ENCODE measurements at places on chromosomes 16 and 17.

DNA sequence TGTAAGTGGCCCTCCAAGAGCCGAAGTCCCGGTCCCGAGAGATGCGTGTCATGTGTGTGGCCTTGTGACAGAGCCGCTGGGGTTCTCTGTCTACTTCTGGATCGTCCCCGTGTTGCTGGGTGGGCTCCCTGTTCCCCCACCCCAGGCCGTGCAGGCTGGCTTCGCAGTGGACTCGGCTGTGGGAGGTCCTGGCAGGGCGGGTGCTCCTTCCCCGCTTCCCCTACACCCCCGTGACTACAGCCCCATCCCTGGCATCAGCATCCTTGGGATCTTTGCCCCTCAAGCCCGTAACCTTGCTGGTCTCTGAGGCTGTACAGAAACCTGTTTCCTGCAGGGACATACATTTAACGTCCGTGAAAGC lies 136.3 kb downstream of the BANP start:
- DNase-seq, result no peak

GRCh38 chr16:87851141-87851587 lies 18.1 kb downstream of the SLC7A5 start:
- DNase-seq, result no peak

DNA sequence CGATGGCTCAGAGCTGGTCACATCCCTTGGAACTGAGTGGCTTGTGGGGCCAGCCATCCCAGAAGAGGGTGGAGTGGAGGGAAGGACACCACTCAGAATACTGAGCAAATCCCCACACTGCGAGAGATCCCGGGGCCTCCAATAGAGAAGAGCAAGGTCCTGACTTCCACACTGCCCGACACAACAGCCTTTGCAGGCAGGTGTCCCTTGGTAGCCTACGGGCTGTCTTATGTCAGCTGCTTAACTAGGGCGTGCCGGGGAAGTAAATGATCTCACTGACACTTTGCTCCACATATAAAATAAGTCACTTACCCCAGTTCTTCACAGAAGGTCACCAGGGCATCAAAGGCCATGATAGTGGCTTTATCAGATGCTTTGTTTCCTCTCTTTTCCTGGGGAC lies 16.1 kb downstream of the RECQL5 start:
- DNase-seq, result no peak

DNA sequence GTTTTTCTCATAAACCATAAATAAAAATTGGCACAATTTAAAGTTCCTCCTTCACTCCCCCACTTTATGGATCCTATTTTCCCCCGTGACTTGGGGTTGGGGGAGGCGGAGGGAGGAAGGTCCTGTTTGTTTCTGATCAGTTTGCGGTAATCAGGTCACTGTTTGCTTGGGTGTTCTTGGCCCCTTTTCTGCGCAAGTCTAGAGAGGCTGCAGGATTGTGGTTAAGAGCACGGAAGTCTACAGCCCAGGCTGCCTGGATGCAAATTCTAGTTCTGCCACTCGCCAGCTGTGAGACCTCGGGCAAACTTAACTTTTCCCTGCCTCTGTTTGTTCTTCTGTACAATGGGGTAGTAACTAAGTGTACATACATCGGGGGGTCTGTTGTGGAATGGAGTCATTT lies 12.1 kb downstream of the ATP2C2 start:
- no peak for DNase-seq

DNA sequence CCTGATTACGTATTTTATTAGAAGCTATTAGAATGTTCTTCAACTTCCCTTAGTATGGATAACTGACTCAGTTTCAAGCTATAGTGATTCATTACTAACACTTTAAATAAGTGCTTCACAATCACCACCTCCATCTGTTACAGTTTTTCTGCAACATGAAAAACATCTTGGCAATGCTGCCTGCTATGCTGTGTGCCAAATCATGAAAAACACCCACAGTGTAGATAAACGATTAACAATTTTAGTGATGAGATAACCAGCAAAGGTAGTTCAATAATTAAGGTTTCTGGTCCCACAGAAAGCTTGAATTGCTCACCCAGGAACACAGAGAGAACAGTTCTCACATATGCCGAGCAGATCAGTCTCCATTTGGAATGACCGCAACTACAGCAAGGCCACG lies 51.4 kb upstream of the SLC25A19 start:
- DNase-seq, result no peak

DNA sequence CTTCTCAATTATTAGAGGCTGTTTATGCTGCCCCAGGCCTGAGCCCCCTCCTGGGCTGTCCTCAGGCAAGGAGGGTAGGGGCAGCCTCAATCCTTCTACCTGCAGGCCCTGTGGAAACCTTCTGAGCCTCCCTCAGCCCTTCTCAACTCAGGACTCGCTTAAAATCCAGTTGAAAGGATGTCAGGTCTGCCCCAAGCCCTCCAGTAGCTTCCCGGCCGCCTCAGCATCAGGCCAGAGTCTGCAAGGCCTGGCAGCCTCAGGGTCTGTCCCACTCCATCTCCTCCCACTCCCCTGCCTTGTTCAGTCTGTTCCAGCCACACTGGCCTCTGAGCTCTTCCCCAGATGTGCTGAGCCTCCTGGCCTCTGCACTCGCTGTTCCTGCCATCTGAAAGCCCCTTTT lies 52.2 kb downstream of the KATNIP start:
- no peak for DNase-seq

DNA sequence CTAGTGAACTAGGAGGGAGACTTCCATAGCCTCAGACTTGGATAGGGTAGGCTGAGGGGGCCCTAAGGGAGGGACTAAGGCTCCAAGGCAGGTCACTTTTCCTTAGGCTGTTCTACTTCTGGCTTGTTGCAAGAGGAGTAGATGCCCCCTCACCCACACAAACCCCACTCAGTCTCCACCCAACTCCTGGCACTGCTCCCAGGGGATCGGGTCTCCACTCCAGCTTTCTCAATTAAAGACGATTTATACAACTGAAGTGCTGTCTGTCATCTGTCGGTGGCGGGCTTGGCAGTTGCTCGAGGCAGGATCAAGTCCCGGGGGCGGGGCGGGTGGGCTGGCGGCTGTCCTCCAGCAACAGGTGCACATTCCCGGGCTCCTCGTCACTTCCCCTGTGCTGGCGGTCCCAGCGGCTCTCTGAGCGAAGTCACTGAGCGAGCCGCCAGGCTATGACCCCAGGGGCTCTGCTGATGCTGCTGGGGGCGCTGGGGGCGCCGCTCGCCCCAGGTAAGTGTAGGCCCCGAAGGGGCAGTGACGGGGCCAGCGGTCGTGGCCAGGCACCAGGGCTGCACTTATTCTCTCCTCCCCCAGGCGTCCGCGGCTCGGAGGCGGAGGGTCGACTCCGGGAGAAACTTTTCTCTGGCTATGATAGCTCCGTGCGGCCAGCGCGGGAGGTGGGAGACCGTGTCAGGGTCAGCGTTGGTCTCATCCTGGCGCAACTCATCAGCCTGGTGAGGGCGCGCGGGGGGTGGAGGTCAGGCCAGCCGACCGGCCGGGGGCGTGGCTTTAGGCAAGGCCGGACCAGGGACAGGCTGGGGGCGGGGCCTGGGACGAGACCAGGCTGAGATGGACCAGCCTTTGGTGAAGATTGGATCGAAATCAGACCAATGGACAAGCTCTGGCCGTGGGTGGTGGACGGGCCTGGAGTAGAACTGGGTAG lies at the start of gene CHRNB1:
CHRNB1 (plus strand) TSS at position 380 of the 937 bp plus-strand sequence; CDS start at position 447, 67 bp downstream.
- DNase-seq, result peak; percentile 47

- no peak for DNase-seq
Measured at GRCh38 chr17:57548421-57549410, 196.4 kb downstream of the CCDC182 start.

DNA sequence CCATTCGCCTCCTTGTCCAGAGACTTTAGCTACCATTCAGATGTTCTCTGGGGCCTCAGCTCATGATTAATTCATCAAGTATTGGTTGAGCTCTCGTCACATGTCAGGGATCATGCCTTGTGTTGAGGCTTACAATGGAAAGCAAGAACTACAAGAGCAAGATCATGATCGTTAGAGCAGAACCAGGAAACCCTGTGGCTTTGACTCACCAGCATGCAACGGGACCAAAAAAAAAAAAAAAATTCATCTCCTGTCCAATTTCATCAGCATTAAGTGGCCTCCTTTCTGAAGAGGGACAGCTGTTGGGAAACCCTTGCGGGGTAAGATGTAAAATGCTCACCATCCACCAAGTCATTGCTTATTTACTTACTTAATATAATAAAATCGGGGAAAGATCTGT lies 12.1 kb upstream of the USP10 start:
- DNase-seq, result no peak

DNA sequence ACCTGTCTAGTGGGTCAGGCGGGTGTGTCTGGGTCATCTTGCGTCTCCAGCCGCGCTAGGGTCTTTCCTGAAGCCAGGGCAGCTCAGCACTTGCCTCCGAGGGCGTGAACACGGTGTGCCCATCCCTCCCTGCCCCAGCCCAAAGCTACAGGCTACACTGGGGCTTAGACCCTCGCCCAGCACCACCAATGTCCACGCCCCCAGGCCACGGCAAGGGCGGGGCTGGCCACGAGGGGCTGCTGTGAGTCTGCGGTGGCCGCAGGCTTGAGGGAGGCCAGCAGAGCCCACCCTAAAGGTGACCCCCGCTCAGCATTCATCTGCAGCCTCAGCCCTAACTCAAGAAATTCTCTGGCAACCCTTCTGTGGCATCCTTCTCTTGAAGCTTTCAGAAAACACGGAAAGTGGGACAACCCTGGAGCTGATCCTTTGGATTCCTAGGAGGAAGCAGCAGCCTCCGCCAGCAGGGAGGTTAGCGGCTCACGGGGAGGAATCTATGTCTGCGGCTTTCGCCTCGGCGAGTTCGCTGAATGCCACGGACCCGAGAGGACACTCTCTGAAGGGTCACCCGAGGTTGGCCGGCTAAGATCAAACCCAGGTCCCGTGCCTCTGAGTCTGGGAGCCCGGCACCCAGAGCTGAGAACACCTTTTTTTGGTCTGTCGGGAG lies 41.7 kb downstream of the TIMM22 start:
- DNase-seq, result no peak

DNA sequence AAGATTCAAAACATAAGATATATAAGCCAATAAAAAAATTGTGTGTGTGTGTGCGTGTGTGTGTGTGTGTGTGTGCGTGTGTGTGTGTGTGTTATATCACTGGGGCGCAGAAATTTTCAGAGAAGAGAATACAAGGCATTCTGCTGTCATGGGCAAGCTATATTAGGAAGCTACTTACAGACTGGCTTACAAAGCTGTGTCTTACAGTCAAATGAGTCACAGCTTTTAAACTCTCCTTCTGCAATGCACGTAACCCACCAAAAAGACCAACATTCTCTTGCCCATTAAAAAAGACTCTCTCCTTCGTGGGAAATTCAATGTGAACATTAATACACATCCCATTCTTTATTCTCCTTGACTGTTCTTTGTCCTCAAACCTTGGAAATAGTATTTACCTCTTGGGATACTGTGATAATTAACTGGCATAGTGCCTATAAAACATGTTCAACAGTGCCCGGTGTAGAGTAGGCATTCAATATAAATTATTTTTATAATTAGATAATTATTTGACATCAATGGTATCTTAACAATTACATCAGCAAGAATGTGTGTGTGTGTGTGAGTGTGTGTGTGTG lies 860.4 kb upstream of the SOX9 start:
- DNase-seq, result no peak

DNA sequence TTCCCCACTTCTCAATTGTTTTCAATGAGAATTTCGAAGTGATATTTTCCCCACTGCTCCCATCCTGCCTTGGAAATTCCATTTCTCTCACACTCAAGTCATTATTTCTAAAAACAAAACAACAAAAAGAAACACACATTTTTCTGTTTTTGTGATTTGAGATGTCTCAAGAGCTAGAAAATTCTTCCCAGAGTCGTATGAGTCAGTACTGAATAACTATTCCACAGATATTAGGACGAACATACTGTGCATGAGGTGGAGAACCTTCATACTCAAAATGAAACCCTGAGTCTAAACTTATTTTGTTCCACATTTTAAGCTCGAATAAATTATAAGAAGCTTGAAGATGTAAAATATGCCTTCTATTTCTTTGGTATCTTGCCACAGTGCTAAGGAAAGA lies 204.6 kb downstream of the SLC39A11 start:
- no peak for DNase-seq

DNA sequence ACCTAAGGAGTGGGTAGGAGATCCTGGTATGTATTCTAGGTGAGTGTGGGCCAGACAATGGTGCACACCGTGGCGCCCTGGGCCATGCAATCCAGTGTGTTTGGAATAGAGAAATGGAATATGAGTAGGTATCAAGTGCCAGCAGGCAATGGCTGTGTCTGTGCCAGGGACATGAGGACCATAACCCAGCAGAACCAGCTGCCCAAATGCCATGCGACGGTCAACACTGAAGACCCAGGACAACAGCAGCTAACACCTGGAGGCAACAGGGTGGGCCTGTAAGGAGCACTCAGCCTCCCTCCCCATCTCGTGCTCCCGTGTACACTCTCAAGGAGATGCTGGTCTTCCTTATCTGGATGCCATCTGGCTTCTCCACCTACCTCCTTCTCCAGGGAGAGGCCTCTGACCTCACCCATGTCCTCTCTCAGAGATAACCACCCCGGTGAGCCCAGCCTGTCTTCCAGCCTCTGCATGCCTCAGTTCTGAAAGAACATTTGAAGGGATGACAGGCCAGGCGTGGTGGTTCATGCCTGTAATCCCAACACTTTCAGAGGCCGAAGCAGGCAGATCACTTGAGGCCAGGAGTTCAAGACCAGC lies 750 bp upstream of the GSDMB start:
- DNase-seq, result no peak
